ENCODE measurements at places on chromosomes 16 and 17.
A peak's percentile ranks its signal among the peaks of the same experiment; 100 is the strongest.

DNA sequence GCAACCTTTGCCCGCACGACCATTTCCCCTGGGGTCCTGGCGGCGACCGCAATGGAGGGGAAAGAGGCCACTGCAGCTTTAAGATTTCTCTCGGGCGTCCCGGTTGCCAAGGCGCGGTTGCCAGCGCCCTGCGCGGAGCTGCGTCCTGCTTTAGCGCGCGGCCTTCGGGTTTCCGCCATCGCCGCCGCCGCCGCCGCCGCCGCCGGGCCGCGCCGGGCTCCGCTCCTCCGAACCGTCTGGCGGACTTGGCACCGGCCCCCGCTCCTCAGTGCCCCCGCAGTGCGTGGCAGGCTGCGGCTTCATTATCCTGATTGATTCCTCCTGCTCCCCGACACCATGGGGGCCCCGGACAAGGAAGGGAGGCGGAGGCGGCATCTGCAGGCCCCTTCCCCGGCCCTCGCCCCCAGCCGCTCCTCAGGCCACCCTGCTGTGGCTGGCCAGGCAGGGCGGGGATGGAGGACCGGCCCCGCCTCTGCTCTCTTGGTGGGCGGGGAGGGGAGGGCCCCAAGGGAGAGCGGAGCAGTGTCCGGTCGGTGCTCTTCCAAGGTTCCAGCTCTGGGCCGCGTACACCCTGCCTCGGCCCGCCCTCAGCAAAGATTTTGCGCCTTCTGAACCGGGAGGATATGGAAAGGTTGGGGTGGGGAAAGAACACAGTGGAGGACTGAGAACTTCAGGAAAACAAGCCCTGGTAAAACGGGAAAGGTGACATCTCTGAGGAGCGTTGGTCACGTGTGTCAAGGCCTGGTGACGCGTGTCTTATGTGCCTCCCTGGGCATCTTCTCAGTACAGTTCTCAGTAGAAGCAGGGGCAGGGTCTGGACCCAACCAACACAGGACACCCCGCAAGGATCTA, 34.0 kb downstream of the NEUROD2 start:
- peak; percentile 24 for DNase-seq

DNA sequence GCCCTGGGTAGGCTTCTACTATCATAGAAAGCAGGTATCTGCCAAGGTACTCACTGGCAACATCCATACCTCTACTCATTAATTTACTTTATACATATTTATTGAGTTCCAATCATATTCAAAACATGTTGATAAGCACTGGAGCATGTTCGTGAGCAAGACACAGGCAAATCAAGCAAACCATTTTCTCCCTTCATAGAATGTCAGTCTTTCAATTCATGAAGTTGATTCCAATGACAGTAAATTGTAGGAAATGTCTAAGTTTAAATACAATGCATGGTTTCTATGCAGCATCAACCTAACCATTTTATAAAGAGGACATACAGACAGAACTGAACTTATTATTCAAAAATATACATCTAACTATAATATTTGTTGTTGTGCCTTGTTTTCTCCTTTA, 978.6 kb downstream of the CDH8 start:
- DNase-seq = no peak

- no peak for DNase-seq
Observed at GRCh38 chr16:17320009-17320408, 150.8 kb downstream of the XYLT1 start.

DNA sequence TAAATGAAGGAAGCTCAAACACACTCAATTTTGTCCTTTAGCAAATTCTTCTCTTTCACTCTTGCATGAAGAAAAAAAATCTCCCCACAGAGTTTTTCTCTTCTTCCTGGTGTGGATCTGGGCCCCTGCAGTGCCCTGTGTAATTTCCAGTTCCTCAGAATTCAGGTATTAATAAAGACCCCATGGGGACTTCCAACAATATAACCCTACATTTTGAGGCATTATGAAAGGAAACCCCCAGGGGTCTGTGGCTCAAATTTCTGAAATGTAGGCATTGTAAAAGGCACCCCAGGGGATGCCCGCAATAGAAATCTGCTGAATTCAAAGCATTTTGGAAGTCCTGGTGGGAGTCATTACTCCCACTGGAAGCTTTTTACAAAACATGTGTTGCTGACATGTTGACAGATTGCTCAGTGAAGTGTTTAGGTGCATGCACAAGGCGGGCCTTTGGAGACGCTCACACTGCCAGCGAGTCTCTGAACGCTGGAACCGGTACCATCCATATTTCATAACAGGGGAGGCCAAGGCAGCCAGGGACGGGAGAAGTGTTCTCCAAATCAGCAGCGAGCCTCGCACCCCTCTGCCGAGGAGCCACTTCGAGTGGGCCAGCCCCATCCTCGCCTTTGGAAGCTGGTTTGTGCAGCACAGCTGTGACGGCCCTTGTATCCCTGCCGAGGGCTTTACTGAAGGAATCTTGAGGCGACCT, 154.0 kb downstream of the ZNF423 start:
- no peak for DNase-seq

GRCh38 chr17:13346081-13346533, 255.6 kb downstream of the HS3ST3A1 start:
- no peak for DNase-seq

GRCh38 chr17:82383411-82383810, 11.8 kb downstream of the UTS2R start:
- DNase-seq = no peak

- no peak for DNase-seq
Observed at GRCh38 chr17:65103896-65104295, 33.3 kb upstream of the RGS9 start.

GRCh38 chr17:393806-394717, 41.5 kb upstream of the RPH3AL start:
- DNase-seq = no peak

GRCh38 chr16:87196231-87196630, 121.0 kb downstream of the C16orf95 start:
- DNase-seq = no peak

- DNase-seq = no peak
Observed at GRCh38 chr17:29633886-29634285, 11.2 kb upstream of the CORO6 start.

GRCh38 chr17:31699281-31699680, 159.8 kb downstream of the COPRS start:
- no peak for DNase-seq

GRCh38 chr17:76645481-76645880, 1.9 kb upstream of the ST6GALNAC1 start:
- DNase-seq = no peak

All from CD4-positive, alpha-beta T cell treated with Interleukin-17A for 1 hour (primary cell).